Endothelial cell of umbilical vein (primary cell): ENCODE measurements at places on chromosomes 13 and 19.

GRCh38 chr13:85497652-85498051 lies 301.6 kb downstream of the SLITRK6 start:
- no peak for DNase-seq

GRCh38 chr13:71797517-71797916 lies 69.5 kb downstream of the DACH1 start:
- no peak for DNase-seq

- DNase-seq = no peak
Observed at GRCh38 chr19:53961523-53962356, 997 bp upstream of the CACNG8 start.

- peak; percentile 99 for DNase-seq
Observed at GRCh38 chr19:44845612-44846454, at the start of gene NECTIN2. Gene NECTIN2, plus strand, starts transcription at chr19:44846297. Its CDS starts 229 bp downstream, at chr19:44846526.

GRCh38 chr13:93467175-93467574 lies 240.6 kb downstream of the GPC6 start:
- DNase-seq = no peak

- no peak for DNase-seq
Observed at GRCh38 chr13:91397595-91397994, 826 bp upstream of the GPC5 start.

GRCh38 chr13:20465218-20465879 lies 60.3 kb downstream of the CRYL1 start:
- no peak for DNase-seq

DNA sequence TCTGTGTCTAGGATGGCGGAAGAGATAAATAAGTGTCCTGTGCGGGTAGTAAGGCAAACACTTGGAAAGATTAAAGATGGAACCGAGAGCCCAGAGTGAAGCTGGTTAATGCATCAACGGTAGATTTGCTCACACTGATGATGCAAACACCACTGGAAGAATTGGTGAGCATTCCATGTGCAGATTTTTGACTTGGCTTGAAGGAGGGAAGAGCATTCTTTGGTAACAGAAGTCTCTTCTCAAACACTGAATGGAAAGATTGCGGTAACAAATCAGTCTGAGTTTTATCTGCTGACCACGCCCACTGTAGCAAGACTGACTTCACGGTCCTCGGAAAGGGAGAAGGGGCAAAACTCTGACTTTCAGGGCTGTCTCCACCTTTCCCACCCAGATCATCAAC lies 112.5 kb downstream of the COL4A1 start:
- no peak for DNase-seq

DNA sequence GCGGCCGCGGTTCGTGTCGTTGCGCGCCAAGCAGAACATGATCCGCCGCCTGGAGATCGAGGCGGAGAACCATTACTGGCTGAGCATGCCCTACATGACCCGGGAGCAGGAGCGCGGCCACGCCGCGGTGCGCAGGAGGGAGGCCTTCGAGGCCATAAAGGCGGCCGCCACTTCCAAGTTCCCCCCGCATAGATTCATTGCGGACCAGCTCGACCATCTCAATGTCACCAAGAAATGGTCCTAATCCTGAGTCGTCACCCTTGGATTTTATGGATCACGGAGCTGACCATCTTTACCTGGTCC lies 475 bp downstream of the MRPL57 start:
- DNase-seq = no peak

GRCh38 chr19:46813839-46814358 lies 25.5 kb upstream of the SLC1A5 start:
- DNase-seq = peak; percentile 87

DNA sequence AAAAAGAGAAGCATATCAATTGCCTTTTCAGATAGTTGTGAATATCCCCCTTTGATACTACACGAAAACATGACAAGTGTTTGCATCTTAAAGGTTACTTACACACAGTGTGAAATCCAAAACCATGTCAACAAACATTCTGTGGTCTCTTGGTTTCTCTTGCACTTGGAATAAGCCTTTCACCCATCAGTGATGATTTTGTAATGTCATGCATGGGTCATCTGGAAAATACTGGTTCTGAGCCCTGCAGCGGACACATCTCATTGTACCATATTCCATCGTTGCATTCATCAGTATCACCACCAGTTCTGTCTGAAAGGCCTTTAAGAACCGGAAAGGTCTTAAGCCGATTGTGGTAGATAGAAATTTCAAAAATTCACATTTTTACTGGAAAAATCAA lies 65.4 kb upstream of the SOX1 start:
- DNase-seq = no peak

GRCh38 chr13:79745081-79745480 lies 264.1 kb downstream of the NDFIP2 start:
- peak; percentile 56 for DNase-seq

- DNase-seq = peak; percentile 78
Observed at GRCh38 chr19:48836089-48837017, at the start of gene HSD17B14. Gene HSD17B14, minus strand, starts transcription at chr19:48836491. Its CDS starts 80 bp downstream, at chr19:48836411.

GRCh38 chr13:50200988-50201387 lies 185.7 kb downstream of the KCNRG start:
- peak; percentile 63 for DNase-seq

- DNase-seq = no peak
Observed at GRCh38 chr19:46860846-46861690, at the start of gene ARHGAP35. Gene ARHGAP35, plus strand, starts transcription at chr19:46860997. Its CDS starts 57,679 bp downstream, at chr19:46918676.

DNA sequence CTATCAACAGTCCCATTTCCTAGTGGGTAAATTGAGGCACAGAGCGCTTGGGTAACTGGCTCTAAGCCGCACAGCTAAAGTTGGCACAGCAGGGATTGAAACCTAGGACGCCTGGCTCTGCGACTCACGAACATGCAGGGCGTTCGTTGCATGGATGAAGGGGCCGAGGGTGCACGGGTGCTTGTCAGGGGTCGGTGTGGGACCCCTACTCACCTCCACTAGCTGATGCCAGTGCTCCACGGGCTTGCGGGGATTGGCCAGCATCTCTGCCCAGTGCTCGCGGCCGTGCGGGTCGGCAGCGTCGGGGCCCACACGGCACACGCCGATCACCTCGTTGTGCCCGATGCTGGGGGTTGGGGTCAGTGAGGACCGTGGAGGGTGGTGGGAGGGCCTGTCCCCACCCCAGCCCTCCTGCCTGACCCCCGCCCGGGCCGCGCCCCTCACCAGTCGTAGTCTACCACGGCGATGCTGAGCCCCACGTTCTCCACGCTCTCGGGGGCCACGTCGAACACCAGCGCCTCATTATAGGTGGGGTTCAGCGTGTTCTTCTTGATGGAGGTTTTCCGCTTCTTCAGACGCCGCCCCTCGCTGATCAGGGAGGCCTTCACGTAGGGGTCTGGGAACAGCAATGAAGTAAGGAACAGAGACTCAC lies 14.6 kb downstream of the SYT3 start:
- DNase-seq = no peak

DNA sequence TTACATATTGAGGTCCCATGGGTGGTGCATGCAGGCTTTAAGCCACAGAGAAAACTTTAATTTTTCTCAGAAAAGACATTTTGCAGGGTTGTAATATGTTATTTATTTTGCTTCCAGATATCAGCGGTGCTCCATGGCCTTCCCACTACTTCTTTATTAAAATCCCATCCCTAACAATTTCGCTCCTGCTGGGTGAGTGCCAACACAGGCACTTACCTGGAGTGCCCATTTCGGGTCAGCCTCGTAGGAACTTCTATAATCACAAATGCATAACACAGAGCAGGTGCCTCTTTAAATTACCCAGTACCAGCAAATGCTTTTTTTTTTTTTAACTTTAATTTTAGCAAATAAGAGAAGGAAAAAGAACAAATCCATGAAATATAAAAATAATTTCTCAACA lies 86.4 kb downstream of the EFNB2 start:
- no peak for DNase-seq

- DNase-seq = no peak
Observed at GRCh38 chr13:94470126-94470525, 9.4 kb downstream of the DCT start.

- no peak for DNase-seq
Observed at GRCh38 chr13:112943309-112944125, 25.5 kb upstream of the MCF2L start.

DNA sequence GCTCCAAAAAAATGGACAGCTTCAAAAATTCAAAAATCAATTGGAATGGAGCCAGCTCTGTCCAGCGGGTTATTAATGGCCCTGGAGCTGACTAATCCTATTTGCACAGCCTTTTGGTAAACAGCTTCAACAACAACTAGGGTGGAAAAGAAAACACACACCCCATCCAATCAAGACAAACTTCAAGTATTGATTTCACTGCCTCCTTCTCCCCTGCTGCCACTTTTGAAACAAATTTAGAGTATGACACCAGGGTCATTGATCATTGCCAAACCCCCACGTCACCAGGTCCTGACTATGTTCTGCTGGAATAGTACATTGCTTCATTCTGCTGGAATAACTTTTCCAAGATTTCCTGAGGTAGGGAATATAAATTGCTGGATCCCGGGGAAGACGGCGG lies 56.8 kb upstream of the GTF3A start:
- no peak for DNase-seq

DNA sequence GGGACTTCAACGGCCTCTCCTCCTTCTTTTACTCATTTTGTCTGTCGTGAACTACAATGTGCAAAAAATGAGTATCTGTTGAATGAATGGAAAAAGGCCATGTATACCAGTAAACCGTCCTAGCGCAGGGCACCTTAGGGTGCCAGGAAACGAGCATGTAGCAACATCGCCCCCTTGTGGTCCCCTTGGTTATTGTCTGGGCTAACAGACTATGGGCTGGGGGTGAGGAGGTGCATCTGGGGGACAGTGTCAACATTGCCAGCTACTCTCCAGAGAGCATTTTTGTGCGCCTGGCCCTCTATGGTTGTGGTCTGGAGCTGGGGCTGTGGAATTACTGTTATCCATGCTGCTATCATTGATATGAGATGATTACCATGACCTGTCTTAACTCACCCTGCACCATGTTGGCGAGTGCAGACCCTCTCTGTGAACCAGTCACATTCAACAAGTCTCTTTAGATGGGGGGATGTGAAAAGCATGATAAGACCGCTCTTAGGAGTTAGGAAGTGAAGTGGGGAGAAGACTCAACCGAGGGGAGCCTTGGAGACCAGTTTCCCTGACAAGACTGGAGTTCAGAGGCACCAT lies 22.8 kb upstream of the SIGLEC11 start:
- peak; percentile 38 for DNase-seq

- DNase-seq = no peak
Observed at GRCh38 chr13:68076046-68076445, 845.9 kb upstream of the PCDH9 start.

DNA sequence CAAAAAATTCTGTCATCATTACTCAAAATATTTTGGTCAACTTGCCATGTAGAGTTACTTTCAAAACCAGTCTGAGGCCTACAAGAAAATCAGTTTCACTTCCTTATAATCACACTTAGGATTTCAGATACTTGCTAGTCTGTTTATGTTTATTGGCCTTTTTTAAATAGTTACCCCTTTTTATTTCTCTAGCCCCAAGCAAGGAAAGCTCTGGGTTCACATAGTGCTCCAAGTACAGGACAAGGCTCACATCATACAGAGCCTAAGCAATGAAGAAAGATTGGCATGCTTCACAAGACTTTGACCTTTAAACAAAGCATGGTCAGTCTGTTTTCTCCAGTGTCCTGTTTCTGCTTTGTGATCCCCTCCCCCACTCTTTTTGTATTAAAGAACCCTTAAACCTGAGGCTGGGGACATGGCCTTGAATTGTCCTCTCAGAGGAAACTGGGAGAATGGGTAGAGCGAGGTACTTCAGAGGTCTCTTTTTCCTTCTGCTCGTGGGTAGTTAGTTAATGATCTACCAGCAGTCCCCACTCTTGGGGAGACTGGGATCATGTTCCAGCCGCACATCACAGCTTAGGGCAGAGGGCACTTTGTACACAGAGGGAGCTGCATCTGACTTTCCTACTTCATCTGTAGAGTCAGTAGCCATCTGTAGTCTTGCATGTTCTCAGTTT lies 30.7 kb downstream of the CEACAM1 start:
- no peak for DNase-seq

DNA sequence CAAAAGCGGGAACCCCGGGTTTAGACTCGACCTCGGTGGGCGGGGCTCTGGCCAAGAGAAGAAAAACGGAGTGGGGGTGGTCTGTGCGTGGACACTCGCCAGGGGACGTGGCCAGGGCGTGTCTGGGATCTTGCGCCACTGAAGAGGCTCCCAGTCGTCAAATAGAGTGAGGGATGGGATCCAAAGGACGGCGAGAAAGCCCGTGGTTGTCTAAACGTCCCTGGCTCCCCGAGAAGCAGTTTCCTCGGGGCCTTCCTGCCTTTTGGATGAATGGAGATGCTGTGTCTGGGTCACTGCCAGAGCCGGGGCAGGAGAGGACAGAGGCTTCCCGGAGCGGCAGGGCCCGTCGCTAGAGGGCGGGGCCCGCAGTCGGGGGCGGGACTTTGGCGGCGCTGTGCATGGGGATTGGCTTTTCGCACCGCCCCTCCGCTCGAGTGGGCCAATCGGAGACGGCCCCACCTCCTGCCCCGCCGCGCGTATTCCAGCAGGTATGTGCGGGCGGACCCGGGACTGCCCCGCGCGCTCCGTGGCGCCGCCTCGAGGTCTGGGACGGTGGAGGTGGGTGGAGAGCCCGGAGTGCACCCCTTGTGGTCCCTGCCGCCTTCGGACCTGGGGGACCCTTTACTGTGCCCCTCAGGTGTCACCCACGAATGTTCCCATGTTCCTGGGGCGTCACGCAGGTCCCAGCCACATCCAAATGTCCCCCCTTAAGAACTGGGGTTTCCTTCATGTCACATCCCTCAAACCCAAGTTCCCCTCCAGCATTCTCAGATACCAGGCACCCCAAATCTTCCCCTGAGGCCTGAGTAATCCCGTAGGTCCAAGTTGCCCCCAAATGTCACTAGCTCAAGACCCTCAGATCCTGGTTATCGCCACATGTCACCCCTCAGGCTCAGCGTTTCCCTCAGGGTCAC lies 38.3 kb downstream of the ZSWIM4 start:
- peak; percentile 91 for DNase-seq

GRCh38 chr13:69324090-69324886 lies 783.3 kb upstream of the ATXN8OS start:
- DNase-seq = no peak

GRCh38 chr13:49791315-49791710 lies 1.2 kb downstream of the KPNA3 start:
- peak; percentile 58 for DNase-seq

- no peak for DNase-seq
Observed at GRCh38 chr13:50069261-50069660, 54.0 kb downstream of the KCNRG start.

- no peak for DNase-seq
Observed at GRCh38 chr13:41136396-41137031, 3.9 kb upstream of the KBTBD6 start.

DNA sequence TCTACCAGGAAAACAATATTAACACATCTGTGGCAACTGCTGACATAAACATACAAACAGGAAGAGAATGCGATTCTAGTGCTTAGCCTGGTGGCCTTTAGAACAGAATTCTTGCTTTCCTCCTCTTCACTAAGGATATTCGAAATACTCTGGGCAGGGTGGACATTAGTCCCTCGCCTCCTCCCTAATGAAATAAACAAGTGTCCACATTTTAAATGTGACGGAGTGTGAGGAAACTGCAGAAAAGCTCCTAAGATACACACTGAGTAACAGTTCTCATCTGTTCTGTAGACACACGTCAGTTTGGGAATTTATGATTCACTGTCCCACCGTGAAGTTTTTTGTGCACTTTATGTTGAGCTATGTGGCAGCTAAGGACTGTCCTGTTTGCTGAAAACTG lies 639 bp downstream of the STARD13 start:
- DNase-seq = peak; percentile 62
